HFFc6 (cell line): ENCODE measurements at places on chromosomes 3 and 15. TPM values are rescaled to one million over a fixed set of nuclear protein-coding genes. Genes with fewer than 3 reads are reported as not detected.

BNC1 gene
- total RNA-seq = 8.4 to 16.5 TPM (median 11.8 TPM) in 3 replicates

MYO5A gene
- 53.5 to 59.4 TPM (median 53.7 TPM) in 3 replicates for total RNA-seq

FBXW12 gene
- not detected in 2 replicates for total RNA-seq

HRH1 gene
- 4.8 to 6.8 TPM (median 6.0 TPM) in 3 replicates for total RNA-seq

MANF gene
- 184 to 196 TPM (median 194 TPM) in 3 replicates for total RNA-seq

CLSTN2 gene
- total RNA-seq = not detected in 3 replicates

UBE2E2 gene
- 41.5 to 53.0 TPM (median 43.9 TPM) in 3 replicates for total RNA-seq

PAK6 gene
- total RNA-seq = not detected in 3 replicates

LMAN1L gene
- not detected in 3 replicates for total RNA-seq

CCDC33 gene
- not detected in 3 replicates for total RNA-seq

GOLGA8R gene
- 0.51 TPM in 1 of 2 replicates, not detected in the other for total RNA-seq

AGBL1 gene
- total RNA-seq = not detected in 3 replicates

LAMB2 gene
- total RNA-seq = 452 to 513 TPM (median 501 TPM) in 3 replicates

SLC28A2 gene
- not detected in 2 replicates for total RNA-seq

- no peak overlapping the region for H3K27ac ChIP-seq
- H3K4me3 ChIP-seq = no peak overlapping the region
- no peaks in the 10 kb centered on the region for H3K4me1 ChIP-seq
Measured at GRCh38 chr3:68088216-68088615, 433.8 kb upstream of the SUCLG2 start.

DNA sequence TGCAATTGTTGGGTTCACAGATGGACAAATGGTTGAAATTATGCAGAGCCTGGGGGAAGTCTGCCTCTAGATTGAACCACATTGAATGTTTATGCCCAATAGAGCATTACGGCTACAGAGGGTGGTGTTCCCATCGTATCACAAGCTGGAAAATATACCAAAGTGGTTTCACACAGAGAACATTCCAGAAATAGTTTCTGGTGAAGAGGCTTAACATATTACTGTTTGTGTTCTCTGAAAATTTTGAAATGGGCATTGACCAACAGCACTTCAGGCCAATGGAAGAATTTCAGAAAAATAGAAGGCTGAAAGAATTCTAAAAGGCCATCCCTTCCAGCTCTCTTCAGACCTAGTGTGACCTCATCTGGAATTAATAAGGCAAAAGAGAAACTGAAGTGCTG, 203.9 kb downstream of the NEK10 start:
- no peaks in the 10 kb centered on the region; the same call in 1 of the 2 replicates for H3K36me3 ChIP-seq
- peak overlapping the region; percentile 70 for H3K27ac ChIP-seq
- DNase-seq = peak; percentile 85
- no peaks in the 10 kb centered on the region for H3K27me3 ChIP-seq

GRCh38 chr3:66037330-66037985, 1.3 kb downstream of the MAGI1 start:
- peaks cover 21% of the 10 kb centered on the region for H3K36me3 ChIP-seq
- H3K4me3 ChIP-seq = peak overlapping the region; percentile 98
- H3K4me1 ChIP-seq = peaks cover 71% of the 10 kb centered on the region
- H3K27me3 ChIP-seq = no peaks in the 10 kb centered on the region; the same call in 1 of the 2 replicates
- peak overlapping the region; percentile 96 for H3K27ac ChIP-seq
- no peak for DNase-seq

GRCh38 chr3:168752339-168752738, 656.6 kb upstream of the GOLIM4 start:
- H3K27me3 ChIP-seq = no peaks in the 10 kb centered on the region
- no peak for DNase-seq
- H3K27ac ChIP-seq = no peak overlapping the region

DNA sequence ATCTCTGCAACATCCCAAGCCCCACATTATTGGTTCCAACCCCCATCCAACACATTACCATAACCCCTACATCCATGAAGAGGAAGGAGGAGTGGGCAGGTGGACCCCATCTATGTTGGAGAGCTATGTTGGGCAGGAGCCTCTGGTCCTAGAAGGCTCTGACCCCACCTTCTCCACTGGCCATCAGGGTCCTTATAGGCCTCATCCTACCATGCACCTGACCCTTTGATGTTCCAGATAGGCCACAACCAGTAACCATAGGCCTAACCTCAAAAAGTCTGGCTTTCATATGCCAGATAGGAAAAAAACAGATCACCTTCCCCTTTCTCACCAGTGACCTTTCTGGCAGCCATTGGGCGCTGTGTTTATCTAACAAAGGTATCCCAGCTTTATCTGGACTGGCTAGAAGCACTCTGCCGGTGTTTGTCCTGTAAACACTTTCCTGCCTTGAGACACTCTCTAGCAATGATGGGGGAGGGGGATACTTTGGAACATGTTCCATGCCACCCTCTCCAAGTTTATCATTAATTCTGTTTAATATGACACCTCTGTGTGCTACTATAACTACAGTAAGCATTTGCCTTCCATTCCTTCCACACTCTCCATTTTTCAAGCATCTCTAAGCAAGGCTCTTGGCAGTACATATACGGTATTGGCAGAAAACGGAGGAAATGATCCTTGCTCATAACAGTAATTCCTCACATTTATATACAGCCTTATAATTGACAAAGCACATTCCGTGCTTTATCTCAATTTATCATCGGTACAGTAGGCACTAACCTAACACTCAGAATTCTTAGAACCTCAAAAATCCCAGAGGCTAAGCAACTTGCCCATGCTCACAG, 377.1 kb downstream of the VPS13C start:
- no peak overlapping the region for H3K4me3 ChIP-seq
- H3K4me1 ChIP-seq = no peaks in the 10 kb centered on the region
- H3K36me3 ChIP-seq = peaks cover 5% of the 10 kb centered on the region; the same call in 1 of the 2 replicates
- H3K27ac ChIP-seq = no peak overlapping the region

DNA sequence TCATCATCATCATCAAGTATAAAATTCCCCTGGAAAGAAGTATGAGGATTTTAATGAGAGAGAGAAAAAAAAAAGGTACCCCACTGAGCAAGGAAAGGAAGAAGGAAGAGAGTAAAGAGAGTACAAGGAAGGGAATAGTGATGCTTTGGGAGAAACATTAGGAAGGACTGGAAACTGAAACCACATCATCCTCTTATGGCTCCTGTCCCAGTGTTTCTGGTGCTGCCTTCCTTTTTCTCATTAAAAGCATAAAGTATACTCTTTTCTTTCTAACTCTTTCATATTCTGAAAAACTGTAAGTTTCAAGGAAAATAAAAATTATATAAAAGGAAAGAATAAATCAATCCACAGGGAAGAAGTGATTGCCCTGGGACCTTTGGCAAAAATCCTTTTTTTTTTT, 616.4 kb upstream of the CBLB start:
- DNase-seq = no peak
- peaks cover 5% of the 10 kb centered on the region; the same call in 1 of the 2 replicates for H3K4me1 ChIP-seq
- no peak overlapping the region for H3K4me3 ChIP-seq
- H3K27ac ChIP-seq = no peak overlapping the region

GRCh38 chr3:81910244-81910852, 148.9 kb upstream of the GBE1 start:
- no peaks in the 10 kb centered on the region for H3K36me3 ChIP-seq
- peaks cover 3% of the 10 kb centered on the region for H3K27me3 ChIP-seq
- no peak overlapping the region for H3K4me3 ChIP-seq

DNA sequence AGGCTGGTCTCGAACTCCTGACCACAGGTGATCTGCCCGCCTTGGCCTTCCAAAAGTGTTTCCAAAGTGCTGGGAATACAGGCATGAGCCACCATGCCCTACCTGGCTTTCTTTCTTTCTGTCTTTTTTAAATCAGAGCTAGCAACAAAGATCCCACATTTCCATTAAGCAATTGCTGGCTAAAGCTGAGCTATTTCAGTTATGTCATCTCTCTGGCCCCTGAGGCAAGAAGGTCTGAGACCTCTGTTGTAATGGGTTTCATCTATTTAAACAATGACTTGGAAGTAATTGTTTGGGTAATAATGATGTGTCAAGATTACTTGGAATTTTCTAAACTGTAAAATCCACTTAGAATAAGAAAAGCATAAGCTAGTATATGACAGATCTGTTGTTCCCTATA, 30.2 kb upstream of the CRBN start:
- H3K4me1 ChIP-seq = no peaks in the 10 kb centered on the region
- no peak for DNase-seq
- H3K4me3 ChIP-seq = no peak overlapping the region
- H3K27me3 ChIP-seq = peaks cover 2% of the 10 kb centered on the region; the same call in 1 of the 2 replicates
- no peak overlapping the region for H3K27ac ChIP-seq

- H3K36me3 ChIP-seq = no peaks in the 10 kb centered on the region
- no peak for DNase-seq
- no peak overlapping the region for H3K4me3 ChIP-seq
- peaks cover 22% of the 10 kb centered on the region; the same call in 1 of the 2 replicates for H3K4me1 ChIP-seq
Measured at GRCh38 chr3:59425942-59426341, 376.1 kb upstream of the CFAP20DC start.

GRCh38 chr3:85758442-85758841, 799.7 kb downstream of the CADM2 start:
- no peaks in the 10 kb centered on the region for H3K4me1 ChIP-seq
- peaks cover 4% of the 10 kb centered on the region; the same call in 1 of the 2 replicates for H3K36me3 ChIP-seq
- H3K27ac ChIP-seq = no peak overlapping the region
- H3K27me3 ChIP-seq = no peaks in the 10 kb centered on the region
- DNase-seq = no peak

GRCh38 chr15:83063551-83063950, 3.5 kb downstream of the BTBD1 start:
- no peak overlapping the region for H3K4me3 ChIP-seq
- peaks cover 14% of the 10 kb centered on the region for H3K36me3 ChIP-seq

DNA sequence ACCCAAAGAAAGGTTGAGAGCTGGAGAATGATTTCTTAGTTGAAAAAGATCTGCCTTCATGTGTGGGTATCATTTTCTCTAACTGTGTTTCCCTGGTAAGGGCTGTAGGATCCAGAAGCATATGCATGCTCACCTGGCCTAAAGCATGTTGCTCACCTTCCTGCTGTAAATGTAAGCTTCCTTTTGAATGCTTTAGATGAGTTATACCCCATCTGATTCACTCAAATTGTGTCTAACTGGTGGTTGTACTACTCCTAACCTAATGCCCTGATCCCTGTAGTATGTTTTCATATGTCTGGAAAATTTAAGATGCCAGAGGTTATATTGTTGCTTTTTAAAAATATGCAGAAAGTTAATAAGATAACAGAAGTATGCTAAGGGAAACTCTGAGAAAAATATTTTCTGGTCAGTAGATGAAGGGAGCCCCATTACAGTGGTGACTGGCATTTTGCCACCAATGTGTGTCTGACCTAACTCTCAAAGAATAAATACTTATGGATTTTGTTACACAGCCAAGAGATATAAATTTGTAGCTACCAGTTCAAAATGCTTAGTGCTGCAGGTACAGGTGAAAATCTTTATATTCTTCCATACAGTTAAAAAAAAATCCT, 7.7 kb downstream of the FILIP1L start:
- H3K27me3 ChIP-seq = no peaks in the 10 kb centered on the region
- no peak overlapping the region for H3K4me3 ChIP-seq
- no peaks in the 10 kb centered on the region for H3K36me3 ChIP-seq
- no peak overlapping the region; the same call in 1 of the 2 replicates for H3K27ac ChIP-seq

DNA sequence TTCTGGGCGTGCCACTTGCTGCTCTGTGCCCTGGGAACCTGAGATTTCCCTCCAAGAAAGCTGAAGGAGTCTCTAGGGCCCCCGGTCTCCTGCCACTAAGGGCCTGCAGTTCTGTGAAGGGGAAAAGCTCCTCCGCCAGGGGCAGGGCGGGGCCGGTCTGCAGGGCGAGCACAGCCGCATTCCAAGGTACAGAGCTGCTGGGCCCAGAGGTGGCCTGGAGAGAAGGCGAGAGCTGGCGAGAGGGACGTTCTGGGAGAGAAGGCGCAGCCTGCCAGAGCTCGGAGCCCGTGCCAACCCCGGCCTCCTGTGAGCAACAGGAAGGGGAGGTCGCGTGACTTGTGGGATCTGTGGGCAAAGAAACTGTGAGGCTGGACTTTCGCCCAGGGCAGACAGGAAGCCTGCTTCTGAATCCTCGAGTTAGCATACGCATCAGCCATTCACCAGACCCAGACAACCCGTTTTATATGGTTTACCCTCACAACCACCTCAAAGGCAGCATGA, 500.4 kb downstream of the SHQ1 start:
- no peak overlapping the region for H3K27ac ChIP-seq
- no peaks in the 10 kb centered on the region; the same call in 1 of the 2 replicates for H3K27me3 ChIP-seq
- no peaks in the 10 kb centered on the region for H3K36me3 ChIP-seq
- H3K4me3 ChIP-seq = no peak overlapping the region
- DNase-seq = no peak

- peaks cover 1% of the 10 kb centered on the region; the same call in 1 of the 2 replicates for H3K27me3 ChIP-seq
- DNase-seq = no peak
Measured at GRCh38 chr3:152921351-152921750, 86.4 kb downstream of the P2RY1 start.

DNA sequence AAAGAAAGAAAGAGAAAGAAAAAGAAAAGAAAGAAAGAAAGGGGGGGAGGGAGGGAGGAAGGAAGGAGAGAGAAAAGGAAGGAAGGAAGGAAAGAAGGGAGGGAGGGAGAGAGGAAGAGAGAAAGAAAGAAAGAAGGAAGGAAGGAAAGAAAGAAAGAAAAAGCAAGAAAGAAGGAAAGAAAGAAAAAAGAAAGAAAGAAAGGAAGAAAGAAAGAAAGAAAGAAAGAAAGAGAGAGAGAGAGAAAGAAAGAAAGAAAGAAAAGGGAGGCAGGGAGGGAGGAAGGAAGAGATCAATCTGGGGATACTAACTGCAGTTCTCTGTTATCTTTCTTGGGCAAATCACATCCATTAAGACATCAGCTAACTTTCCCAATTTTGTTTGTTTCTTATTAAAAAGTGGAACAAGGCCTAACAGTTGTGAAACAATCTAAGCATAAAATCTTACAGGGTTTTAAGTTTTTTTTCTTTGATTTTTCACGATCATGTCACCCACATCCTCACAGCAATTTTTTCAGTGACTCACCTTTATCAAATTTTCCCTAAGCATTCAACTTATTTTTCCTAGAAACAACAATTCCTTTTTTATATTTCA, 36.8 kb downstream of the TBC1D2B start:
- no peak for DNase-seq
- H3K4me1 ChIP-seq = peaks cover 41% of the 10 kb centered on the region
- peaks cover 34% of the 10 kb centered on the region for H3K36me3 ChIP-seq
- no peak overlapping the region for H3K4me3 ChIP-seq
- peak overlapping the region; percentile 58 for H3K27ac ChIP-seq
- peaks cover 3% of the 10 kb centered on the region for H3K27me3 ChIP-seq

DNA sequence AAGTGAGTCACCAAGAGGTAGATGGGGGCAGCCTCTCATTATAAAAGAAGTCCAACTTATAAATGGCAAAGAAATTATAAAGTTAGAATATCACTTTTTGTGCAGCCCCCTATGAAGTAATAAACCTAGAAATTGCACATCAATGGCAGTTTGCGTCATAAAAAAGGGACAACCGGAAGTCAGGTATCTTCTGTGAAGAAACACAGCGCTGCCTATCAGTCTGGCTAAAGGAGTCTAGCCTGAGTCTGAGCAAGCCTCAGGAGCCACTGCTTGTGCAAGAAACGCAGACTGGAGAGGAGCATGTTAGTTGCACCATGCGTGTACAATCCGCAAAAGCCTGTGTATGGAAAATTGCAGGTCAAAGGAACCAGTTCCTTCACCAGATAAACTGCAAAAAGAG, 178.4 kb downstream of the ARRDC4 start:
- H3K4me3 ChIP-seq = no peak overlapping the region
- no peak for DNase-seq
- H3K36me3 ChIP-seq = no peaks in the 10 kb centered on the region

DNA sequence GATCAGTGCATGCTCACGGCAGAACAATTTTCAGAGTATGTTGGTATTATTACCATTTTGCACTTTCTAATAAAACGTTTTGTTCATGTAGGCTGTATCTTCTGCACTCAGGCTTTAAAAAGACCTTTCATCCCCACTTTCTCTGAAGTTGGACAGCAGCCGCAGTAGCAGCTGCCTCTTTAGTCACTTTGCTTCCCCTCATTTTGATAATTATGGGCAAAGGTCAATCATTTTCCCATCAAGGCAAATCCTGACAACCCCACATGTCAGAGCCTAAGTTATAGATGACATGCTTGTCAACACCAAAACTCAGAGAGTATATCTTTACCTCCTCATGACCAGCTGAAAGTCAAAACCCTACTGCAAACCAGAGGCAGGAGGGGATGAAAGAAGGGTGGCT, 99.7 kb downstream of the ROBO2 start:
- no peak overlapping the region for H3K4me3 ChIP-seq
- H3K36me3 ChIP-seq = no peaks in the 10 kb centered on the region
- H3K27ac ChIP-seq = no peak overlapping the region
